ENCODE measurements at places on chromosomes 12 and 14.

- no peak for DNase-seq
Observed at GRCh38 chr14:103746701-103747100, 31.1 kb downstream of the ZFYVE21 start.

DNA sequence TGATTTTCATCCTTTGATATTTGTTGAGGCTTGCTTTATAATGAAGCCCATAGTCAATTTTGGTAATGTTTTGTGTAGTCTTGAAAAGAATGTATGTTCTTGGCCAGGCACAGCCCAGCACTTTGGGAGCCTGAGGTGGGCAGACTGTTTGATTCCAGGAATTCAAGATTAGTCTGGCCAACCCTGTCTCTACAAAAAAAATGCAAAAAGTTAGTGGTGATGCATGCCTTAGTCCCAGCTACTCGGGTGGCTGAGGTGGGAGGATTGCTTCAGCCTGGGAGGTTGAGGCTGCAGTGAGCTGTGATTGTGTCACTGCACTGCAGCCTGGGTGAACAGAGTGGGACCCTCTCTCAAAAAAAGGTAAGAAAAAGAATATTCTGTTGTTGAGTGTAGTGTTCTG is 10.8 kb downstream of the ETNK1 start:
- DNase-seq: no peak

GRCh38 chr12:89770391-89770790 is 61.8 kb upstream of the ATP2B1 start:
- no peak for DNase-seq

- no peak for DNase-seq
Observed at GRCh38 chr12:54650409-54650808, 2.2 kb upstream of the DCD start.

DNA sequence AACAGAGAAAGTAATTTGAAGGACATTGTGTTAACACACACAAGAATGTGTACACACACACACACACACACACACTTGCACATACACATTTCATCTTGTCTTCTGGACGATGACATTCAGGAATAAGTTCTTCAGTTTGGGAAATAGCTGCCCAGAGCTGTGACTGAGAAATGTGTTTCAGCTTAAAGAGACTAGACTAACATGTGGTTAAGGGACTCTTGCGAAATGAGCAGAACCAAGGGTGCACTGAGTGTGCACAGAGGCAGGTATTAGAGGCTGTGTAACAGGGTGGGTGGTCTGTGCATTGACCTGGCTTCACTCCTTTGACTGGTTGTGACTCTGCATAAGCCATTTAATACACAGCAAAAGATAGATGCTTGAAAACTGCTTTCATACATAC is 29.4 kb upstream of the KCNA5 start:
- no peak for DNase-seq

GRCh38 chr14:104927901-104928300 is 3.2 kb downstream of the PLD4 start:
- no peak for DNase-seq

DNA sequence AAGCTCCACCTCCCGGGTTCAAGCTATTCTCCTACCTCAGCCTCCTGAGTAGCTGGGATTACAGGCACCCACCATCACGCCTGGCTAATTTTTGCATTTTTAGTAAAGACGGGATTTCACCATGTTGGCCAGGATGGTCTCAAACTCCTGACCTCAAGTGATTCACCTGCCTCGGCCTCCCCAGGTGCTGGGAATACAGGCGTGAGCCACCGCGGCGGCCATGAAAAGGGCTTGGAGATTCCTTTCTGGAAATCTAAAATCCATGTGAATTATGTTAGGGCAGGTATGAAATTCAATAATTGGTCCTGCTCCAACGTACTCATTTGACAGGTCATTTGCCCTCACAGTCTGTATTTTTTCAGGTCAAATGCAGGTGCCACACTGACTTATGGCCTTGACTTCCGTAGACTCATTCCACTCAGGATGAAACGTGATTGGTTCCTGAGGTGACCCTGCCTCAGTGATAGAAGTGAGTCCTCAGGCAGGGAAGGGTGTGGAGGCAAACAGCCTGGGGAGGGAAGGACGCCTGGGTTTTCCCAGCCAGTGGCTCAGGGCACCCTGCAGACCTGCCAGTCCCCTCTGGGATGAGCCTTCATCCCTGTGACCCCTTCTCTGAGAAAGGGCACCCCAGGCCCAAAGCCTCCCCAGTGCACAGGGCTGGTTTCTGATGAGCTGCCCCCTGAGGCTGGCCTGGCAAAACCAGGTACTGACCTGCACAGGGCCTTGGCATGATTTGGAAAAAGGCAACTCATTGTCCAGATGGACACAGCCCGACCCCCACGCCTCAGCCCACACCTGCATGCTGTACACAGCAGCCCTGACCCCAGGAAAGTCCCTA is 48.7 kb downstream of the PSMA6 start:
- DNase-seq: no peak

DNA sequence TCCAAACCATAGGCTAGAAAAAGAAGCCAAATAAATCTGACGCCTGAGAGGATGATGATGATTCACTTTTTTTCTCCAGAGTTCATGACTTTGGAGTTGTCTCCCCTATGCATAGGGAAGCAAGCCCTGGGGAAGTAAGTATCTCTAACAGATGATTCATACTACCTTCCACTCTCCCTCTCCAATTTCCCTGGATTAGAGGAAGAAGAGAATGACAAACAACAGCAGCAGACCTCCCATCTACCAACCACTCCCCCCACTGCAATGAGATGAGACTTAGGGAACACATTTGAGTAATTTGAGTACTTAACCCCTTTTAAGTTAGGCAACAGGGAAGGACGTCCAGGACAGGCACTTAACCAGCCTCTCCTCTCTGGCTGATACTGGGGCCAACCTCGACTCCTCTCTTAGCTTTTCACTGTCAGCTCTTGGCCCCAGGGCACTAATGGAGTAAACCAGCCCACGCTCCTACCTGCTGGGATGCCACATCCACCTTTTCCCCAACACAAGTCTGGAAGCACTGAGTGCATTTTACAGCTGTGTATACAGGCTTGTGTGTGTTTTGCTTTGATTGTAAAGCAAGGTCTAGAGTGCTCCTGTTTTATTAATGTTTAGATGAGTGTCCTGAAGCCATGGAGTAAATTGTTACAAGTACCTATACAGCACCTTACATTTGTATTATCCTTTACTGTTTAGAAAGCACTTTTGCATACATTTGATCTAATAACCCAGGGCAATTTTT is 180.7 kb downstream of the PHLDA1 start:
- DNase-seq: no peak

- no peak for DNase-seq
Observed at GRCh38 chr14:56224229-56224628, 106.0 kb downstream of the PELI2 start.

DNA sequence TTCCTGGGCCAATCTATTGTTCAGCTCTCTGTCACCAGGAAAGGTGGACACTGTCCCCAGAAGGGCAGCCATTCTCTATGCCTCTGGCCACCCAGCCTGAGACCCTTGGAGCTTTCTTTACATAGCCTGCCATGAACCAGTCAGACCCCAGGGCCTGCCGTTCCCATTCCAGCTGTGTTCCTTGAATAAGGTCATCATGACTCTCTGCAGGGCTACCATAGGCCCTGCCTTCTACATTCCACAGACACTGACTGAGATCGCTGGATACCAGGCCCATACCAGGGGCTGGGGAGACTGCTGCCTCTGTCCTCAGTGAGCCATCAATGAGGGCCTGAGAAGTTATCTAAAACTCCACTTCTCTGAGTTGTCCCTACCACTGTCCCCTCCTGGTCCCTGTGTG is 75.5 kb downstream of the SYNE3 start:
- no peak for DNase-seq

DNA sequence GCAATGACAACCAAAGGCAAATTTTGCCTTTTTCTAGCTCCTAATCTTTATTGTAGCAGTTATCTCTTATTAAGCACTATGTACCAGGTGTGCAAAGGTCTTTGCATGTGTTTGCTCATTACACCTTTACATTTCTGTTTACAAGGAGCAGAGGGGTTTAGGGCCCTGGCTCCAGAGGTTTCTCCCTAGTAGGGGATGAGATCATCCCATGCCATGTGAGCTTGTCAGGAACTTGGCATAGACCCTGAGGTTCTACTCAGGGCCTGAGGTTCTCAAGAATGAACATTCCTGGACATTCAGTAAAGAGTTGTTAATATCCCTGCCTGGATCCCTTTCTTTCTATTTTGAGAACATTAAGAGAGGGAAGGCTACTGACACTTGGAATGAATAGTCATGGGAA is 292.0 kb downstream of the RPAP3 start:
- DNase-seq: no peak

DNA sequence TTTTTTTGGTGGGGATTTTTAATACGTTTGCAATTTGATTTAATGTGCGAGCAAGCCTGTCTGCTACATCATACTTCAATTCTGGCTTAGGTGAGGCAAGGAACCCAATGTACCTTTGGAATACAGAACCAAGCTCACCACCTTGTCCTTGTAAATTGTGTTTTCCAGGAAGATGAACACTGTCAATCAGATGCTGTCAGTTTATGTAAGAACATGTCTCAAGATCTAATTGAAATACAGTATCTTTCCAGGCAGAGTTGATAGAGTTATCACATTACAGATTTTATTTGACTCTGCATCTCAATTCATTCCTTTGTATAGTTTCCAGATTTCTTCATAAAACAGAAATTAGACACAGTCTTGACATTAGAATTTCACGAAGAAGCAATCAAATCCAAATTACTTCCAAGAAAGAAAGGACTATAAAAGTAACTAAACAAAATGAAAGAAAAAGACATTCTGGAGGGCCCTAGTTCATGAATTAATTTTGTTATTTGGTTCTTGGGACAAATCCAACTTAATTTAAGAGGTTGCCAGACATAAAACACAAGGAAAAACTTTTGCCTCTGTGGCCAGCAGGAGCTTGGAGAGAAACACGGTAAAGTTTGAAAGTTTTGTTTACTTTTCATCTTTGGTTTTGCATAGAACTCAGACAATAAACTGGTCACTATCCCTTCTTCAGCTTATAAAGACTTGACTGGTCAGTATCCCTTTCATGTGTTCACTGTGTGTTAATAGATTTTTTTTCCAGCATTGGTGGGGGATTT is 16.4 kb upstream of the MED13L start:
- no peak for DNase-seq

DNA sequence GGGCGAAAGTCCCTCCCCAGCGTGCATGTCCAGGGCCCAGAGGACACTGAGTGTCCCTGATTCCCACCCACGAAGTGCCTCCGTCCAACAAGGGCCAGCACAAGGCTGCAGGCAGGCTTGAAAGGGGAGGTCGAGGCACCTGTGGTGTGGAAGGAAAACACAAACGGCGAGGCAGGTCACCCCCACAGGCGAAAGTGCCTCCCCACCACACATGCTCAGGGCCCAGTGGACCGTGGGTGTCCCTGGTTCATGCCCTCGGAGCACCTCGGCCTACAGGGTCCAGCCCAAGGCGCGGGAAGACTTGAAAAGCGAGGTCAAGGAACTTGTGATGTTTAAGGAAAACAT is 370.4 kb downstream of the ALG10 start:
- DNase-seq: no peak

DNA sequence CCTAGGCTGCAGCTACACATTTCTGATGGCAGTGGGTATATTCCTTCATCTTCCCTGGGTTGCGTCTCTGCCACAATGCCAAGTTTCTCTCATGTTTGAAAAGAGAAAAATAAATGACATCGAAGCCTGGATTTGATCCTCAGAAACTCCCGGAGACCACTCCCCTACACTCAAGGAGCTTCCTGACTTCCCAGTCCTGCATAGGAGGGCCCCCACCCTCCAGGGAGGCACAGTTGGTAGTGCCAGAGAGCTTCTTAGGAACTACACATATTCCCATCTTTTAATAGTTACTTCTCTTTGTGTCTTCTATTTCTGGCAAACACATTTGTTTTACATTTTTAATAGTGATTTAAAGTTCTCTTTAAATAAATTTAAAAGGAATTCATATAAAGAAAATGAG is 30.7 kb downstream of the AP5M1 start:
- no peak for DNase-seq

GRCh38 chr14:73264080-73264884 is 27.0 kb downstream of the PAPLN start:
- DNase-seq: no peak
